ENCODE measurements at places on chromosomes 12 and 14.

DNA sequence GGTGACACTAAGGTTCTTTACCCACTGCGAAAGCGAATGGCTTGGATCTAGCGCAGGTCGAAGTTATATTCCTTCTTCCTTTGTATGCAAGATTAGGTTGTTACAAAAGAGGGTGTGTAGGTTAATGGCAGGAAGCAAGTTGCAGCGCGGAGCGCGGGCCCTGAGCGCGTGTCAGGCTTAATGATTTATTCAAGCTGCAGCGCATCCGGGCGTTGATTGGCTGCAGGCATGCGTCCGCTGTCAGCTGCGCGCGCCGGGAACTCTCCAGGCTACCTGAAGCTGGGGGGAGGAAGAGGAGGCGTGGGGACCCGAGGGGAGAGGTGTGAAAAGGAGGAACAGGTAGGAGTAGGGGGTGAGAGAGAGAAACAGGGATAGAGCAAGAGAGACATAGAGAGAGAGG lies 7.4 kb downstream of the ASCL1 start:
- no peak for DNase-seq

DNA sequence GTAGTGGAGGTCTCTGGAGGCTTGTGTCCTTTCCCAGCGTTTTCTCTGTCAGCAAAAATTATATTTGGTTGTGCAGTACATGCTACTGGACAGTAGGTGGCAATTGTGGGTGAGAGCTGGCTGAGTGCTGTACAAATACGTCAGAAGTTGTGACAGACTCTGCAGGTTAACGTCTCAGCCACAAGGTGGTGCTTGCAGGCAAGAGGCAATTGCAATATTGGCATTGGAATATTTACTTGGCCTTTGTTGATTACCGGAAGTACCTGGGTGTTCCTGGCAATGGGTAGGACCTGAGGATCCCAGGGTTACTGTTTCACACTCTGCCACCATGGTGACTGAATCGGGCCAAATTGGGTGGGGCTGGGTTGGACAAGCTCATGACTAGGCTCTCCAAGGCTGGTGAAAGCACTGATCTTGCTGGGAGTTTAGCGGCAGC lies 333.9 kb upstream of the LMO3 start:
- no peak for DNase-seq

GRCh38 chr14:93926245-93926872 lies 785 bp upstream of the FAM181A start:
- DNase-seq: no peak

GRCh38 chr12:75481013-75481705 lies 604 bp downstream of the GLIPR1 start:
- no peak for DNase-seq

- no peak for DNase-seq
Measured at GRCh38 chr14:79325557-79325956, 885.7 kb downstream of the DIO2 start.

- DNase-seq: no peak
Measured at GRCh38 chr12:32843528-32844095, 53.0 kb downstream of the PKP2 start.

GRCh38 chr12:105798256-105798845 lies 340.4 kb downstream of the NUAK1 start:
- DNase-seq: no peak
